ENCODE measurements at places on chromosomes 1 and 21.
A peak's percentile ranks its signal among the peaks of the same experiment; 100 is the strongest.

DNA sequence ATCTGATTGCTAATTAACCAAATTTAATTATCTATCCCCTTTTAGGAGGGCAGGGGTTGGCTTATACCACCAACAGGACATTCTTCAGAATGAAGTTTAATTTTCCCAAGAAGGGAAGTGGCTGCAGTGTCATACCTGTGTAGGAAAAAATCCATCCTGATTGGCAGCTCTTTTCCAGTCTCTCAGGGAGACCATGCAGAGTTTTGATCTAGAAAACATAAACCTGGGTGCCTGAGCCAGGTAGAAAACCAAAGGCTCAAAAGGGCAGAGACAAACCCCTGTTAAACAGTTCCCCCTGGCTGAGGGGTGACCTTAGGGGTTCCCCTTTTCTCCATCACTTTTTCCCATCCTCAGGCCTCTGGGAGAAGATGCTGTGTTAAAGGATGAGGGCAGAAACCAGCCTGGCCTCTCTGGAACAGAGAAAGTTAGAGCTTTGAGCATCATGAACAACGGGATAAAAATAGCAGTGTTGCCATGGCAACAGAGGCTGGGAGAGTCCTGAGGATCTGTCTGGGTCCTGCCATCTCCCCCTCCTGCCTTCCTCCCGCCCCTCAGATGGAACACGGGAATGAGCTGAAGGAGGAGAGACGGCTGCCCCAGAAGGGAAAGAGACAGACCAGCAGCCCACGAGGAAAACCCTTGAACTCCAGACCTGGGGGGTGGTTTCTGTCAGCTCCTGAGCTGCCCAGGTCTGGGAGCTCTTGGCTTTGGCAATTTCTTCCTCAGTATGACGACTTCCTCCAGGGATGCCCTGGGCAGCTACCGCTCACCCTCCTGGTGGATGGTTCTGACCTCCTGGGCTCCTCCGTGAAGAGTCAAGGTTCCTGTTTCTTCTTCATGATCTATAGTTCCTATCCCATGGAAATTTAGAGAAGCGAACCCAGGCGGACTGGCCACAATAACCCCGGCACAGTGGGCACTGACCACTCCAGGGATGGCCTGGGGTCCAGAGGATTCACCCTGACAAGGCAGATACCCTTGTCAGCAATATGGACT lies 14.0 kb upstream of the LEMD1 start:
- peak; percentile 69 for DNase-seq

GRCh38 chr1:12001996-12002493 lies 17.3 kb upstream of the MIIP start:
- no peak for DNase-seq

- DNase-seq: no peak
These were observed 43.8 kb downstream of the FGGY start for GRCh38 chr1:59340411-59341307.

- DNase-seq: no peak
These were observed 84.8 kb downstream of the POFUT2 start for GRCh38 chr21:45202889-45203288.

DNA sequence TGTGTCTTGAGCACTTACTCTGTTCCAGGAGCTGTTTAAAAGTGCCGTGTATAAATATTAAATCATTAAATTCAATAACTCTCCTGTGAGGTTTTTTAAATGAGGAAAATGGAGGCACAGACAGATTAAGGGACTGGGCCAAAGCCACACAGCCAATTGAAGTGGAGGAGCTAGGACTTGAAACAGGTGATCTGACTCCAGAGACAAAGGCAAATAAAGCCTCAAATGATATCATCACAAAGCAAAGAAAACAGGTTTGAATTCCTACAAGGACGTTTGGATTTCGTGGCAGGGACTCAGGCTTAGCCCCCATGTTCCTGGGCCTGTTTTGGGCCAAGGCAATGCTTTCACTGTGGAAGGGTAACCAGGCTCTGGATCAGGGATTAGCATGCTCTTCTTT lies 45.2 kb upstream of the DMBX1 start:
- DNase-seq: no peak

- DNase-seq: no peak
These were observed 24.8 kb upstream of the RGL1 start for GRCh38 chr1:183780159-183780558.

GRCh38 chr1:29256394-29256793 lies 20.1 kb downstream of the PTPRU start:
- DNase-seq: no peak

Measured in retina (tissue), 1 donor.